Kidney tubule cell (primary cell): ENCODE measurements at places on chromosomes 1 and 21.

DNA sequence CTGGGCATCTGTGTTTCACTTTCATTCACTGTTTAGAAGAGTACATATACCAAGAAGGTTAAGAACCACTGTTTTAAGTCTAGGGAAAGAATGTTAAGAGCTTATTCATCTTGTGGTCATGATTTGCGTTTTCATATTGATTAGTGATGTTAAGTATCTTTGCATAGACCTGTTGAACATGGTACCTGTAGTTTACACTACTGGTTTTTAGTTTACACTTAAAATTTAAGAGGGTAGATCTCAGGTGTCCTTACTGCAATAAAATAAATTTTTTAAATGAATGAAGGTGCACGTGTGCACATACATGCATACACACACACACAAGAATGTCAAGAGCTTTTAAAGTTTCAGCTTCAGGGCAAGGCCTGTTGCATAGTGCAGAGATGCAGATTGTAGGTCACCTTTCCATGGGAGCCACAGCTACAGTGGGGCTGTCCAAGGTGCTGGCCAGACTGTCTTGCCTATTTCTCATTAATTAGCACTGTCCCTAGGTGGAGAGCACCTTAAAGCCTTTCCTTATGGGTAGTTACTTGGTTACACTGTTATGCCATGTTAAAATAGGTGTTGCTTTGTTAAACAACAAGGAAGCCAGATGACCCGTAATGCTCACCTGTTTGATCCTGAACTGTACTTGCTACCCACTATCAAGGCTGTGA lies 543.0 kb upstream of the DAB1 start:
- DNase-seq, result peak; percentile 42

- no peak for DNase-seq
Measured at GRCh38 chr21:35617491-35617890, 442.8 kb downstream of the SETD4 start.

DNA sequence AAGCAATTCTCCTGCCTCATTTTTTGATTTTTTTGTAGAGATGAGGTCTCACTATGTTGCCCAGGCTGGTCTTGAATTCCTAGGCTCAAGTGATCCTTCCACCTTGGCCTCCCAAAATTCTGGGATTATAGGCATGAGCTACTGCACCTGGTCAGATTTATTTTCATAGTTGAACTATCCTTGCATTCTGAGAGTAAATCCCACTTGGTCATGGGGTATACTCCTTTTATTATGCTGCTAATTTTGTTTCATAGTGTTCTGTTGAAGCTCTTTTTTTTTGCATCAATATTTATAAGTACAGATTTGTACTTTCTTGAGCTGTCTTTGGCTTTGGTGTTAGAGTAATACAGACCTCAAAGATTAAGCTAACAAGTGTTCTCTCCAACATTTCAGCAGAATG lies 12.8 kb upstream of the CCSAP start:
- no peak for DNase-seq

DNA sequence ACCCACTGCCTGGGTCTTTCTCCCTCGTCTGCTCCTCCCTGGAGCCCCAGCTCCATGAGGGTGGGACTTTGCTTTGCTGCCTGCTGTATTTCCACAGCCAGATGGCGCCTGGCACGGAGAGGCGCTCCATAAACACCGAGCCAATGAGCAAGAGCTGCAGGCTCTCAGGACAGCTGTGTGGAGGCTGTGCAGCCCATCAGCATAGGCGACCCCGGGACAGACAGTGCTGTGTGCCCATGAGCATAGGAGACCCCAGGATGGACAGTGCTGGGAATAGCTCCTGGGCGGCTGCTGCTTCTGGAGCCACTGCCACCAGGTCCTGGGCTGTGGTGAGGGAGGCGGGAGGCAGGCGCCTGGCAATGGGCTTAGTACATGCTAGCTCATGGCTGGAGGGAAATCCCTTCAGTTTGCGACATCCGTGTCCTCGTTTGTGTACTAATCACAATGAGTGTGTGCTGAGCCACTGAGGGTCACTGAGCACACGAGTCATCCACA lies 29.2 kb downstream of the CEP104 start:
- peak; percentile 48 for DNase-seq

DNA sequence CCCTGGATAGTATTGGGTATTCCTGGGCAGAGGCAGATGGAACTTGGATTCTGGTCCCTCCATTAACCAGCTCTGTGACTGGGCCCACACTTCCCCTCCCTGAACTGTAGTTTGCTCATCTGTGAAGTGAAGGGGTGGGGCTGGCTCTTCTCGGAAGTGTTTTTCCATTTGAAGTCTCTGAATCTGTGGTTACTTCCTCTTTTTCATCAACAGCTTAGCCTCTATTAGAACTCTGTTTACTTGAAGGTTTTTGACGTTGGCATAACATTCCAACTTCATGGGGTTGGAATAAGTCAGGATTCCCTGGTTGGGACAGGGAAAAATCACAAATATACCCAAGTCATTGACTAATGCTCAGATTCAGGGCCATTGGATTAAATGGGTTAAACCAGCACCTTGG lies 3.6 kb downstream of the KIAA0040 start:
- DNase-seq, result peak; percentile 19

DNA sequence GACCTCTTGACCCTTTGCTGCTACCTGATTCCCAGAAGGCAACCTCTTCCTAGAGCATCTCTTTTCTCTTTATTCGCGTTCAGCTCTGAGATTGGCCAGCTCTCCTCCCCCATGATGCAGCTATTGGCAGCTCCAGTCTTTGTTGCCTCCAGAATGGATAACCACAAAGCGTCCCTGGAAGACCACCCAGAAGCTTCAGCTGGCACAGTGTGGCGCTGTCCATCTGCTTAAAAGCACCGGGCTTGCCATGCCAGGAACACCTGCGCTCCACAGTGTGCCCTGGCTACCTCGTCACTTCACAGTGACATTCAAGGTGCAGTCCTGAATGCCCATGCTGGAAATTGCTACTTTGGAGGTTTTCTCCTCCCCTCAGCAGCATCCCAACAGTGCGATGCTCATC lies 353.9 kb downstream of the LMO4 start:
- no peak for DNase-seq

DNA sequence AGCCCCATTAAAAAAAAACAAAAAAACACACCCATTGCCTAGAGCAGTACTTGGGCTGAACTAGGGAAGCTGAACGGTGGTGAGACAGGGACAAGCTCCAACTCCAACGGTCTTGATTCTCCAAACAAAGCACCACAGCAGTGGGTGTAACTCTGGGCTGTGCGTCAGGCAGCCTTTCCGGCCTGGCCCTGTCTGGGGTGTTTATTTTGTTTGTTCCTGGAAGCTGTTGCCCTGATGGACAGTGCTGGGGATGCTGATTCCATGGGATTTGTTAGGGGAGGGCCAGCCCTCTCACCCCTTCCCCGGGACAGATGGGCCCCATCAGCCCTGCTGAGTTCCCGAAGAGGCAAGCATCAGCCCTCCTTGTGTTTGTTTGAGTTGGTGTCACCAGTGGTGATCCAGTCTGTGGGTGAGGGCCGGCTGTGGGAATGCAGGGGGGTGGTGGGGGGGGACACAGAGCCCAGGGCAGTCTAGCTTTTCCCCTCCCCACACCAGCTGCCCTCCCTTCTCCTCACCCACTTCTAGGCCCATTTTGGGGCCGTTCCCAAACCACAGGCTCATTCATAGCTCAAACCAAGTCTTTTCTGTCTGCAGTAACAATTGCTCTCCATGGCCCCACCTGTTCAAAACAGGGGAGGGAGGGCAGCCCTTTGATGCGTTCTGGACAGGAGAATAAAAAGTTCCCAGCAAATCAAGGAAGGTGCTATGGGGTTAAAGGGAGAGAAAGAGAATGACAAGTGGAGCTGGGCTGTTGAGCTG lies 4.5 kb downstream of the WNT2B start:
- no peak for DNase-seq

DNA sequence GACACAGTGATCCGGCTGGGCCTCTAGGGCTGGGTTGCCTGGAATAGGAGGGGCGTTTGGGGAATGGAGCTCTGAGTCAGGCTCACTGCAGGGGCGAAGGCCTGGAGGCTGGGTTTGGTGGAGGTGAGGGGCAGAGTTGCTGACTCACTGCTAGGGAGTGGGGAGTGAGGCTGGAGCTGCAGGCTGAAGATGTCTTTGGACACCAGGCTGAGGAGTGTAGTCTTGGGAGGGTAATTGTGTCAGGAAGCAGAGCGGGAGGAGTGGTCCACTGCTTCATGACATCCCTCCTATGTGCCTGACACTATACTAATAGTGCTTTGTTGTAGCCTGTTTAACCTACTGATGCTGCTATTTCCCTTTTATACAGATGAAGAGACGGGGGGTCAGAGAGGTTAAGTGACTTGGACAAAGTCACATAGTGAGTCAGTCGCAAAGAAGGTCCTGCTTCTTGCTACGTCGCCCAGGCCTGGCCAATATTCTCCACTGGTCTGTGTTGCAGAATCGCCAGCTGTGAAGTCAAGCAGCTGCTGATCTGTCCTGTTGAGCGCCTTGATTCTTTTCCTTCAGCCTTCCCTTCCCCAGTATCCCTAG lies 13.6 kb downstream of the ACTL8 start:
- DNase-seq, result peak; percentile 84

GRCh38 chr1:155272466-155273342 lies 600 bp downstream of the CLK2 start:
- DNase-seq, result peak; percentile 62

DNA sequence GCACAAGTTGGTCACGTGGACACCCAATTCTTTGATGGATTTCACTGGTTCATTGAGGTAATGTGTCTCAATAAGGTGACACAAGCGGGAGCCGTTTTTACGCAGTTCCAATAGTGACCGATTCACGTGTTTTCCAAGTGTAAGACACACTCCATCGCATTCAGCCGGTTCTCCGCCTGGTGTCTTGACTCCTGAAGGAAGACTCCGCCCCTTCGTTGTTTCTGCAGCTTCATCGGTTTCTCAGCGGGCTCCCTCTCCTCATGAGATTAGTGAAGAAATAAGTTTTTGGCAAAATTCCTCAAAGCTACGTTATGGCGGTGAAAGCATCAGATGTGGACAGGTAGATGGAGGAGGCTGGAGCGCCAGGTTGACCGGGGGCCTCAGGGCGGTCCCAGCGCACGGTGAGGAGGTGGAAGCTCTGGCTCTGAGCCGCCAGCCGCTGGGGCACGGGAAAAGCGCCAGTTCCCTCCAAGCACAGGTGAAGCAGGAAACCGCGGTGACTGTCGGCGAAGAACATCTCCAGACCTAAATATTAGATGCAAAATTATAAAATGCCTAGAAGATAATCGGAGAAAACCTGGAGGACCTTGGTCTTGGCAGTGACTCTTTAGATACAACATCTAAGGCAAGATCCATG lies 21.0 kb downstream of the CD2 start:
- no peak for DNase-seq

DNA sequence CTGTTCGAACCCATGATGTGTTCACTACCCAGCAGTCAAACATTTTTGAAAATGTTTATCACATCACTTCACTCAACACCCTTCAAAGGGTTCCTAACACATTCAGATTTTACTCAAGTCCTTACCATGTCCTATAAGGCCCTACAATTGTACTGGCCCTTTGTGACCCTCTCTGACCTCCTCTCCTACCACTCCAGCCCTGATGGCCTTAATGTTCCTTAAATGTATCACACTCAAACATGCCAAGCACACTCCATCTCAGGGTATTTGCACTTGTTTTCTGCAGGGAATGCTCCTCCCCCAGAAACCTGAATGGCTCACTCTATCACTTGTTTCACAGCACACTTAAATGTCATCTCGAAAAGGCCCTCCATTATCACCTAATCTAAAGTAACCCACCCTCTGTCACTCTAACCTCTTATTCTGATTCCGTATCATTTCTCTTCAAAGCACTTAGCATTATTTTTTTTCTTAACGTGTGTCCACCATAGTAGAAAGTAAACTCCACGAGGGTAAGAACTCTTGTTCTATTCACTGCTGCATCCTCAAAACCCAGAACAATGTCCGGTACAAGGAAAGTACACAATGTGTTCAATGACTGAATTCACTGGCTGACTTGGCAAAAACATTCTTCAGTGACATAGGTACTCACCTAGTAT lies 7.3 kb downstream of the ARID4B start:
- DNase-seq, result no peak

DNA sequence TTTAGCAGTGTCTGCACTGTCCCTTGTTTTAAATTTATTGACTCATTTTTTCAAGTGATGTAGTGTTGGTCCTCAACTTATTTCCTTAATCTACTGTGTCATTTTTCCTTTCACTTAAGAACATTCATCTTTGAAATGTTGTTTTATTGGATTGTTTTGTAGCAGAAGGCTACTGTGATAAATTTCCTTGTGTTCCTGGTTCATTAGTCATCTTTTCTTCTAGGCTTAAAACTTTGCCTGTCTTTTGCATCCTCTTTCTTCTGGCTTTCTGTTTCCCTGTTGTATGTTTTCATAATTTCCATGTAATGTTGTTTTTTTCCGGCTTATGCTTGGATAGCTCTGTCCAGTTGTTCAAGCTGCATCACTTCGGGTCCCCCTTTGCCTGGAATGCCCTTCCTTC lies 61.9 kb downstream of the UBE2T start:
- peak; percentile 23 for DNase-seq
